Stimulated activated CD8-positive, alpha-beta memory T cell treated with anti-CD3 and anti-CD28 coated beads, Interleukin-7, amount 100 ng/mL, for 1 hour (primary cell): ENCODE measurements at places on chromosomes 7 and 10.

DNA sequence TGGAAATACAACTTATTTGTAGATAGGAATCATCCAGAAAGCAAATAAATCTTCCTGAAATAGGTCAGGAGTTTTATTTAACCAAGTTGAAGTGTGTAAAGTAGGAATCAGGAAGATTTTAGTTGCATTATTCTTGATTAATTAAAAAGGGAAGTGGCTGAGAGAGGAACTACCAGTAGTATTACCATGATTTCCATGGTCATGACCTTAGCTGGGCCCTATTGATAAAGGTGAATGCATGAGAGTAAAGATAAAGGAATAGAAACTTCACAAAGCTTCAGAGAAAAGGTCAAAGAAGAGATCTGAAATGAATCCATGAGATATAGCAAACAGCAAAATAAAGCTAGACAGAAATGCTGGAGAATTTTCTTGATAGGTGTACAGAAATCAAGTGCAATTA lies 46.2 kb upstream of the DLX6 start:
- no peak for DNase-seq

DNA sequence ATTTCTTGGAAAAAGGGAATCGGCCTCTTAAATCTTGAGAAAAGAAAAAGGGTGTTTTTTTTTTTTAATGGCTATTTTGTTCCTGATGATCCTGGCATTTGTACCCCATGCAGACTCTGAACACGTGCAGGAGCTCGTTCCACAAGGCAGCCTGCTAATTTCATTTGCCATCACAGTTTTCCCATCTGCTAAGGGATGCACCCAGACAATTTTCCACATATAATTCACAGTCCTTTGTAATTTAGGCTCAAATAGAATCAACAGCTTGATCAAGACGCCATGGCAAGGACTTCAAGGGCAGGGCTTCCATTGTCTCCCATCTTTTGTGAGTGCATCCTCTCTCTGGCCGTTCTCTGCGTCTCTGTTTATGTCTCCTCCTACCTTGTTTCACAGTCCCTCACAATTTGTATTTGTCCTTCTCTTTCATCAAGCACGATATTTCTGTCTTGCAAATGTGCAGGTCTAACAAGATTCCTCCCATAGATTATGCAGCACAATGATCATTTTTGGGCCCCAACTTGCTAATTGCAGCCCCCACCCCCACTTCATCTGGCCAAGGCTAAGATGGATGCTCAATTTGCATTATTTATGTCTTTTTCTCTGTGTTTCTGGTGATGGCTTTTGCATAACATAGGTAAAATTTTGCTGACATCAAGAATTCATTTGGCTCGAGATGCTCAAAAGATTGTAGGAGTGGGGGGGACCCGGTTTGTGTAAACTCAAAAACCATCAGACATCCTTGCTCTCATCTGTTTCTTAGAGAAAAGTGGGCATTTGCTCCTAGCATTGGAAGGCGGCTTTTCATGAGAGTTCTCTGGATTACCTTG lies 356.0 kb upstream of the NPVF start:
- no peak for DNase-seq

GRCh38 chr10:34769899-34770298 lies 45.2 kb downstream of the PARD3 start:
- no peak for DNase-seq

DNA sequence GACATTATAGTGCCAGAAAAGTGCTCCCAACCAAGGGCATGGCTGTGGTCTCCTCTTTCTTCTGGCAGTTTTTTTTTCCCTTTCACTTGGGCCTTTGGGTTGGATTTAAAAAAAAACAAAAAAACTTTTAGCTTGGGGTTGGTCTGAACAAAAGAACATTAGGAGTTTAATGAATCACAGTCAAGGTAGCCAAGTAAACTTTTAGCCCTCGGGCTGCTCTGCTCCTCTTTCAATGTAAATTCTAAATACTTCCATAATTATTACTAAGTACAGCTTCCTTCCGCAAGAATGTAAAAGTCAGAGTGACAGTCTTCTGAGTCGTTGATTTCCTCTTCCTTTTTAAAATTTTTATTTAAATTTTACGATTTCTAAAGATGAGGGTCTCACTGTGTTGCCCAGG lies 79.2 kb downstream of the NRF1 start:
- no peak for DNase-seq

DNA sequence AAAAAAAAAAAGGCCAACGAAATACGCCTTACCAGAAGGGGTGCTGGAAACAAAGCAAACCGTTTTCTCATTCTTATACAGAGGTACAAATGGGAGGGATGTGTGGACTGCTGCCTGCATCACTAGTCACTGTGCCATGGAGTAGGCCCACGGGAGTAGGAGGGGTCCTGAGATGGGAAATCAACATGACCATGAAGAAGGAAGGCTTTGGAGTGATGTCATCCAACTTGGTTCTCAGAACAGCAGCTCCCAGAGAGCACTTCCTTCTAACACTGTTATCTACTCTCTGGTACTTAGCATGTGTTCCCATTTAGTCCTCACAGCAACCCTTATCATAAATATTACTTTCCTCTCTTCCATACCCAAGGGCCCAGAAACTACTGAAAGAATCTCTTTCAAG lies 60.0 kb upstream of the LRGUK start:
- DNase-seq: no peak

- DNase-seq: no peak
Observed at GRCh38 chr7:82384051-82384464, 59.5 kb downstream of the CACNA2D1 start.

GRCh38 chr7:55965100-55965470 lies 700 bp downstream of the NIPSNAP2 start:
- no peak for DNase-seq

DNA sequence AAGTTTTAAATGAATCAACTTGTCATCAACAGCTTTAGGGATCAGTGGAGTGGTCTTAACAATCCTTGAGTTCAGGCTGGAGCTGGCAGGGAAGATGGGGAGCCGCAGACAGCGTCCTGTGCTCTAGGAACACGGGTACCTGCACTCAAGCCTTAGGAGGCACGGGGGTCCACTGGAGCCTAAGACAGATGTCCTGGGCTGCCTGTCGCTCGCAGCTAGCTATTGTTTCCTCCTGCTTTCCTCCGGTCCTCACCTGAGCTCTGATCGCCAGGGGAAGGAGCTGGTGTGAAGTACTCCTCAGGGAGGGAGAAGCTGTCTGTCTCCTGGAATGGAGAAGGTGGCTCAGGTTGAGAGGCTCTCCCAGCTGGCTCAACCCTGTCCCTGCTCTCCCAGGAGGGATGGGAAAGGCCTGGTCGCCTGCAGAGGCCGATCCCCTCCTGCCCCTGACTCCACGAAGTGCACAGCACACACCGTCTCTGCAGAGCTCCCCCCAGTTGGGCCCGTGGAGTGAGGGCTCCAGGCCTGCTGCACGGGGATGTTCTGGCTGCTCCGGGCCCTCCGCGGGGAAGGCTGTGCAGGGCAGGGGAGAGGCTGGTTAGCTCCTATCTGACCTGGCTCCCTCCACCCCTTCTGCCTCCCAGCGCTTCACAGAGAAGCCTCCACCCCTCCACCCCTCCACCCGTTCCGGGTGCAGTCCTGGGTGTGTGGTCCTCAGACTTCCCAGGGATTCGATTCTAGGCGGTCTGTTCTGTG lies 14.5 kb upstream of the PYROXD2 start:
- no peak for DNase-seq

GRCh38 chr7:78535655-78536054 lies 737.1 kb downstream of the PHTF2 start:
- DNase-seq: no peak

GRCh38 chr10:132975831-132976682 lies 33.7 kb upstream of the CFAP46 start:
- DNase-seq: no peak

DNA sequence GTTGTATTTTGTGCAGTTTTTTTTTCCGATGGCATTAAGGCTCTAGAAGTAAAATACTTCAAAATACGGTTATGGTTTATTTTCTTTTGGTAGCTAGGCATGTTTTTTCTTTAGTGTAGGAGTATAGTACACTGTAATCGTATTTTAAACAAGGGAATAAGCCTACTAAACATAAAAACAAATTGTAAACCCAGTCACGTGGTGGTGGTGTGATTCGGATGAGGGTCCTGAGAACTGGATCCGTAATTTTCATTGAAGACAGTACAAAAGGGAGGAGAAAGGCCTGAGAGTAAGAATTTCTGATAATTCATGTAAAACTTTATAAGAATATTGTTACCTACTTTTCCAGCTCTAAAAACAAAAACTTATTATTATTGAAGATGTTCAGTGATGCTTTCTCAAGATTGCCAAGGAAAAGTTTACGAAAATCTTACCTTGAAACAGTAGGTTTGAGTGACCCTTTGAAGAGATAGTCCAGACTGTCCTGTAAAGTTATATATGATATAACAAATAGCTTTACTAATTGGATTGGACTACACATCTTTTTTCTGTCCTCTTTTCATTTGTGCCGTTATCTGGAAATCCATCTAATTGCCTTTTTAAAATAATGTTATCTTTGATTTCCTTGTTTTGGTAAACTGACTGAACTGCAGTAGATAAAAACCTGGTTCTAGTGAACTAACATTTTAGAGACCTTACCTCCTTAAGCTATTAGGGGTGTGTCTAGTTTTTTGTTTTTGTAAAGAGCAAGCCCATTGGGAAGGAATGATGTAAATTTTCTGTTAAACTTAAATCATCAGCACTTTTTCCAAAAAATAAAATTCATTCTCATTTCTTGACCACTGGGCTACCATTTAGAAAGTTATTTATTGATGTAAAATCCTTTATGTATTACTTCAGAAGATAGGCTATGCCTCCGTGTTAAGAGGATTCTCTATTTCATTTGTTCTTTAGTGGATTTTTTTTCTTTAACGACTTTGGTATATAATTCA lies 1.0 kb upstream of the PBLD start:
- no peak for DNase-seq

DNA sequence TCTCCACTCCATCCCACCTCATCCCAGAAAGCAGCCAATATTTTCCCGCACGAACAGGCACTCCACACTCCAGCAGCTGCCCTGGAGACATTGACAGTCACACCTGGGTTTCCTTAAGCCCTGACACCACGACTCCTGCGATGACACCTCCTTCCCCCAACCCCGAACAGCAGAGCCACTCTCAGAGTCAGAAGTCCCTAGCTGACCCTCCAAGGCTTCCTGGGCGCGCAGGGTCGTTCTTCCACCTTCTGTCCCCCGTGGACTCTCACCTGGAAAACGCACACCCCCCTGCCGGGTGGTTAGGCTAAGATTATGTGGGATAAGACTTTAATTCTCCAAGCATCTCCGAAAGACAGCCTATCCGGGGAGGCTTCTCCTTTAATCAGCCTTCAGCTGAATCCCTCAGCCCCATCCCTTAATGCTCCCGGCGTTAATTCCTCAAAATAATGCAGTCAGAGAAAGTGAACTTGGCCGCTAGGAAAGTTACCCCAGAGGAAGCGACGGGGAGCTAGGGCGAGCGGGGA lies 1.1 kb downstream of the DENND11 start:
- no peak for DNase-seq

DNA sequence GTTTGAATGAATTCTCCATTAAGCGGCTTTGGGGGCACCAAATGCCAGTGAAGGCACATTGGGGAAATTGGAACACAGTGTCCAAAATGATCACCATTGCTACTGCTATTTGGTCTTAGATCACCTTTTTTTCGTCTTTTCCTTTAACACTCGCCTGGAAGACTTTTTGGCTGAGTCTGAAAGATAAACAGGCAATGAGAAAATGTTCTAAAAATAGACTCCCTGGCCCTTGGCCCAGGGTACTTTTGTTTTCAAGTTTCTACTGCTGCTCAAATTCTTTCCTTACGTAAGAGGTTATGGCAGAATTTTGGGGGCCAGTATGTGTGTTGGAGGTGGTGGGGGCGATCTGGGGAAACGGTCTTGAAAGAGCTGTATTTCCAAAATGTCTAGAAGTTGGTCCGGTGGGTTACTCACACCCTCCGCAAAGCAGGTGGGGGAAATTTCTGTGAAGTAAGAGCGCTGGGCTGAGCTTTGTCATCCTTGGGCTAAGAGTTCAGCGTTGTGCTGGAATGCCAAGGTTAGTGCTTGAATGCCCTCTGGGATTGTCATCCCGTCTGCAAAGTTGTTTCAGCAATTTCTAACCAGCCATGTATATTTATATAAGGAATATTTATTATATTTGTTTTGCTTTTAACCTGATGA lies 1.3 kb upstream of the ITPRIP start:
- no peak for DNase-seq

GRCh38 chr7:19295376-19295775 lies 150.2 kb upstream of the FERD3L start:
- DNase-seq: no peak

- DNase-seq: no peak
Observed at GRCh38 chr7:91995391-91996105, 54.9 kb downstream of the AKAP9 start.

GRCh38 chr7:97565665-97566064 lies 166.2 kb upstream of the TAC1 start:
- no peak for DNase-seq

DNA sequence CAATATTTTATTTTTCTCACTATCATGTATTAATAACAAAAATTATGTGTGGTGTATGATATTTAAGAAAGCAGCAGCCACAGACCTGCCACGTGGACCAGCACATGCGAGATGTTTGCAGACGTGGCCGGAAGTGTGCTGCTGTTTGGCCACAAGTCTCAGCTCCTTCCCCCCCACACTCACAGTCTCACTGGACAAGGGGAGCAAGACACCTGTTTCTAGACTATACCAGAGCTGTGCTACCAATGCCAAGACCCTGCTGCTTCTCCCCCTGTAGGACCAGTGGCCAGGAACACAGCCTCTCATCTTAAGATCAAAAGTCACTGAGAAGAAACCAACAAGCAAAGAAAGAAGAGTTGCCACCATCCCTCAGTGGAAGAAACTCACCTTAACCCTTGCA lies 258.9 kb upstream of the PPP2R2D start:
- DNase-seq: no peak

GRCh38 chr7:98470485-98471240 lies 69.8 kb upstream of the BAIAP2L1 start:
- DNase-seq: no peak

- no peak for DNase-seq
Observed at GRCh38 chr10:94214481-94214893, 148.3 kb downstream of the NOC3L start.

DNA sequence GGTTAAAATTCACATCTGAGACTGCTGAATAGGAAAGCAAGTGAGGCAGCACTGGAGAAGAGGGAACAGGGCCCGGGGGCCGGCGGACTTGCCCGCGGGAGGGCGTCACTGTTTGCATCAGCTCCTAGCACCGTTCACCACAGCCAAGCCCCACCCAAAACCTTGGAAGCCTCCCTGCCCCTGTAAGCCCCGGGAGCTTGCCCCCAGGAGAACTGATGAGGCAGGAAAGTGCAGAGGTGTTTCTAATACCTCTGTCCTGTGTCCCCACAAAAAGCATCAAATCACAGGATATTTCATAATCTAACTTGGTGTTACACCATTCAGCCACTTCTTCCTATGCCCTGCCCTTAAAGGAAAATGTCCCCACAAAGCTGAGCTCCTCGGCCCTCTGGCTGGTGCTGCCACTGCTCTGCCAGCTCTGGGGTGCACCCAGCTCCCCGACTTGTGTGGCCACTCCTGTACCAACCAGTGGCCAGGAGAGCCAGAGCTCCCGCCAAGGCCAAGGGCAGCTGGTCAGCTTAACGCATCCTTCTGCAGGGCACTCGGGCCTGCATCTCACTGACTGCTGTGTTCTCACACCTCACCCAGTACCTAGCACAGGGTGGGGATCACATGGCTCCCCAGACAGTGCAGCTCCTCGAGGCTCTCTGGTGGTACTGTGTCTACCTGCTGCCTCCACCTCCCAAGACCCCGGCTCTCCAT lies 47.3 kb upstream of the CNPY1 start:
- no peak for DNase-seq
